ENCODE measurements at places on chromosomes 4 and X.
A peak's percentile ranks its signal among the peaks of the same experiment; 100 is the strongest.

GRCh38 chr4:125663896-125664767 is 349.4 kb downstream of the FAT4 start:
- DNase-seq, result no peak

DNA sequence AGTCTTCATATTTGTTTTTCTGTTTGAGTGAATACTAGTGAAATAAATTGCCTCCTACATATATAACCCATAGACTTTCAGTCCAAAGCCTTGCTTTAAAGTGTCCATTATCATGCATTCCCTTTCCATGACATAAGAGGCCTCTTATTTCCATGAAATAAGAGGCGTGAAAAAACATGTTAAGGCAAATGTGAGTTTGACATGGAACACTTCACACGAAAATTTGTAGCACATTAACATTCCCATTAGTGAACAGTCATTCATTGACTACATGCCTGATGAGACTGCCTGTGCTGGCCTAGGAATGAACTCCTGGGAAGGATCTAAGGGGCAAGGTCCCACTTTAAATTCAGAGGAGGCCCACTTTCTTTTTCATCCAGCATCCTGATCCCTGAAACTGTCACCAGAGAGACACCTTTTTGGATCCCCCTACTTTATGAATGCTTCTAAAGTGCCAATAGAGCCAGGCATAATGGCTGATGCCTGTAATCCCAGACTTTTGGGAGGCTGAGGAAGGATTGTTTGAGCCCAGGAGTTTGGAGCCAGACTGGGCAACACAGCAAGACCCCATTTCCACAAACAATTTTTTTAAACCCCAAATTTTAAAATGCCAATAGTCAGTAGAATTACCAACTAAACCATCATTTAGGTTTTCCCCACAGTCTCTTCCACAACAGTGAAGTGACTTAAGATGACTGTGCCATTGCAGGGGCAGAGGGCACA is 6.7 kb downstream of the RTL8B start:
- DNase-seq, result no peak

GRCh38 chrX:149759824-149760223 is 14.0 kb upstream of the HSFX1 start:
- DNase-seq, result no peak

- no peak for DNase-seq
Observed at GRCh38 chr4:62018537-62018936, 818.4 kb downstream of the ADGRL3 start.

- DNase-seq, result peak; percentile 60
Observed at GRCh38 chrX:1246816-1247215, 21.8 kb upstream of the CSF2RA start.

- DNase-seq, result no peak
Observed at GRCh38 chrX:121802881-121803412, 755.5 kb downstream of the GLUD2 start.

GRCh38 chr4:22099896-22100295 is 151.3 kb upstream of the KCNIP4 start:
- DNase-seq, result no peak

Measured in T-cell (primary cell).